ENCODE measurements at places on chromosomes 5 and 9. TPM values are rescaled to one million over a fixed set of nuclear protein-coding genes. Genes with fewer than 3 reads are reported as not detected.

The MFAP3 gene
- total RNA-seq = 48.3 TPM

The GABRA6 gene
- 2.7 TPM for total RNA-seq

The PLEKHG4B gene
- total RNA-seq = 0.59 TPM

The DND1 gene
- 3.1 TPM for total RNA-seq

The INSL4 gene
- not detected for total RNA-seq

The TYRP1 gene
- 2.9 TPM for total RNA-seq

The ENTPD8 gene
- total RNA-seq = not detected

The ADAMTS13 gene
- 22.7 TPM for total RNA-seq

The OLFML2A gene
- 6.2 TPM for total RNA-seq

The KIAA0825 gene
- 15.0 TPM for total RNA-seq

The FOXB2 gene
- not detected for total RNA-seq

The RARS1 gene
- 40.5 TPM for total RNA-seq

The ADAMTS12 gene
- total RNA-seq = 0.49 TPM

The MAMDC4 gene
- total RNA-seq = 10.0 TPM

Measured in dorsolateral prefrontal cortex (tissue), 122 donors.